ENCODE measurements at places on chromosomes 5 and 9.

DNA sequence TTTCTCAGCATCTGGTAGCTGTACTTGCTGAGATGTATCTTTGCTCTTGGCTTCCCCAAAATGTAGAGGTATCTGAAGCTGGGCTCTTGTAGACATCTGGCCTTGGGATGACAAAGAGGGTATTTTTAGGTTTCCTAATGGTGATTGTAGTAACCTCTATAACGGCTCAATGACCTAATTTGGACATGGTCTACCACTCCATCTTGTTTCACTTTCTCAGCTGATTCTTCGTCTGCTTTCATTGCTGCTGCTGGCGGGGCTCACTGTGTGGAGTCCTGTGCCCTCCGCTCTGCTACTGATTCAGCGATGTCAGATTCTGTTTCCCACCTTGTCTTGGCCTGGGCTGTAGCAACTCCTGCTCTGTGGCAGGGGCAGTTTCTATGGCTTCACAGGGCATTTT, 12.7 kb upstream of the MARCHF11 start:
- no peak for DNase-seq

DNA sequence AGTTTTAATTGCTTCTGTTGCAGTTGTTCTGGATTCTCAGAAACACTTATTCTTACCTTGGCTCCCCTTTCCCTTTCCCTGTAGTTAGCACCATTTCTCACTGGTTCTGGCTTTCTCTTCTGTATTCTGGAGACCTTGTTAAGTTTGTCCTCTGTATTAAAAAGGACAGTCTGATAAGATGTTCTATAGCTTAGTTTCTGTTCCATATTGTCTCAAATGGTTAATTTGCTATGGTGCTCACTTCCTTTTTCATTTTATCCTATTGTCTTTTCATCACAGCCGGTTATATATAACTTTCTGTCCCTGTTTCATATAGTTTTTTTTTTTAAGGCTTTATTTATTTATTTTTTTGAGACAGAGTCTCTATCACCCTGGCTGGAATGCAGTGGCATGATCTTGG, 41.4 kb upstream of the KIAA1958 start:
- no peak for DNase-seq

GRCh38 chr9:97763874-97764273, 66.7 kb upstream of the XPA start:
- DNase-seq: no peak

GRCh38 chr9:114954956-114955582, 24.7 kb upstream of the TNFSF8 start:
- DNase-seq: no peak

- no peak for DNase-seq
Measured at GRCh38 chr9:125986966-125987365, 239.8 kb downstream of the PBX3 start.
